ENCODE measurements at places on chromosomes 1 and 21. TPM values are rescaled to one million over a fixed set of nuclear protein-coding genes. Genes with fewer than 3 reads are reported as not detected.

RHD gene
- total RNA-seq: not detected

SLAMF9 gene
- 0.88 TPM for total RNA-seq

OR2L3 gene
- not detected for total RNA-seq

COP1 gene
- 19.9 TPM for total RNA-seq

PYHIN1 gene
- total RNA-seq: 1.2 TPM

C1QC gene
- 395 TPM for total RNA-seq

XPR1 gene
- total RNA-seq: 93.0 TPM

DISC1 gene
- 2.3 TPM for total RNA-seq

IL23R gene
- total RNA-seq: not detected

TRIM67 gene
- total RNA-seq: not detected

TNFSF4 gene
- 0.47 TPM for total RNA-seq

DNA sequence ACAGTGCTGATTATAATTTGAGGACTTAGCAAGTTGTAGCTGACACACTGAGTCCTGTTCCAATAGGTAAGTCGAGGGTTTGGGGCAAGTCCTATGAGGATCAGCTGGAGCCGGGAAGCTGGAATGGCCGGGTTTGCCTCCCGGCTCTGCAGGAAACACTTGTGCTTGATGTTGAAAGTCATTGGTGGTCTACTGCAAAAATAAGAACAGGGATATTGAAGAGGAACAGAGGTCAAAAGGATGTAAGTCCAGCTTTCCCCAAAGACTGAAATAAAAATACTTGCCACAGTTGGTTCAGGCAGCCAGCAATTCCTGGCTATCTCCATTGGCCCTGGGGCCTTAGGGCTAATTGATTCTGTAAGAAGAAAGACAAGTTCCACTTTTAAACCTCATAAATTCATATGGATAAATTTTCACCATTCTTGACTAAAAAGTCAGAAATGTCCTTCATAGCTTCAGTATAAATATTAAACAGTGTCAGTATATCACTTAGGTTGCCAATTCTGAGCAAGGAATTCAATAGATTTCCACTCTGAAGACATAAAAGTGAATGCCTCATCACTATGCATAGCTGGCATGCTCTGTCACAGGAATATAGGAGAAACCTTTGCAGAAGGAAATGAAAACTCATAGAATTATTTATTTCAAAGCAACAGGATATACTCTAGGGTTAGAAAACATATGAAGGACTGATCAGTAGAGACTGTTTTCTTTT, 165.2 kb downstream of the AK5 start:
- no peak for DNase-seq

DNA sequence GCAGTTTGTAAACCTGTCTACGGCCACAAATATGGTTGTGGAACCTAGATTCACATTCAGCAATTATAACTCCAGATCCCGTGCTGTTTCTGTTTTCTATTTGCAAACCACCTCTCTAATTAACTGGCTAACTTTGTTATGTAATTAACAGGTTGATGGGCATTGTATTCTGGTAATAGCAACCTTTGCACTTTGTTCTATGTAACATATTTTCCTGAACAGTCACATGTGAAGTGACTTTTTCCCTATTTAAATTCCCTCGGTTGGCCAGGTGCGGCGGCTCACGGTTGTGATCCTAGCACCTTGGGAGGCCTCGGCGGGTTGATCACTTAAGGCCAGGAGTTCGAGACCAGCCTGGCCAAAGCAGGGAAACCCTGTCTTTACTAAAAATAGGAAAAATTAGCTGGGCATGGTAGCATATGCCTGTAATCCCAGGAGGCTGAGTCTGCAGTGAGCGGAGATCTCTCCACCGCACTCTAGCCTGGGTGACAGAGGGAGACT, 1.4 kb downstream of the ACADM start:
- no peak for DNase-seq

DNA sequence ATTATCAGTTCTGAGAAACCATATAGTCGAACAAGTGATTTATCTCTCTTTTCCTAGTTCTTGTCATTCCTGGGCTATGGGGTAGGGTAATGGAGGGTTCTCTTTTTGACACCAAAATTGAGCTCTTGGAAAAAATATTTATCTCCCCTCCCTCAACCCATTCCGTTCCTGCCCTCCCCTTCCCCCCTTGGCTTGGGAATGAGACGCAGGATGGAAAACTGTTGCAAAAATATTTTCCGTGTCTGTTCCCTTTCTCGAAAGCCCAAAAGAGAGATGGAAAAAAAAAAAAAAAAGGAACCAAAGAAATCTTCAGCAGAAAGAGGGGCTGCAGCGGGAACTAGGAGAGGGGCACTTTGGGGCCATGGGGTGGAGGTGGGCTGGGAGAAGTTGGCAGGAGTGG, 766 bp downstream of the ATP2B4 start:
- DNase-seq: no peak

DNA sequence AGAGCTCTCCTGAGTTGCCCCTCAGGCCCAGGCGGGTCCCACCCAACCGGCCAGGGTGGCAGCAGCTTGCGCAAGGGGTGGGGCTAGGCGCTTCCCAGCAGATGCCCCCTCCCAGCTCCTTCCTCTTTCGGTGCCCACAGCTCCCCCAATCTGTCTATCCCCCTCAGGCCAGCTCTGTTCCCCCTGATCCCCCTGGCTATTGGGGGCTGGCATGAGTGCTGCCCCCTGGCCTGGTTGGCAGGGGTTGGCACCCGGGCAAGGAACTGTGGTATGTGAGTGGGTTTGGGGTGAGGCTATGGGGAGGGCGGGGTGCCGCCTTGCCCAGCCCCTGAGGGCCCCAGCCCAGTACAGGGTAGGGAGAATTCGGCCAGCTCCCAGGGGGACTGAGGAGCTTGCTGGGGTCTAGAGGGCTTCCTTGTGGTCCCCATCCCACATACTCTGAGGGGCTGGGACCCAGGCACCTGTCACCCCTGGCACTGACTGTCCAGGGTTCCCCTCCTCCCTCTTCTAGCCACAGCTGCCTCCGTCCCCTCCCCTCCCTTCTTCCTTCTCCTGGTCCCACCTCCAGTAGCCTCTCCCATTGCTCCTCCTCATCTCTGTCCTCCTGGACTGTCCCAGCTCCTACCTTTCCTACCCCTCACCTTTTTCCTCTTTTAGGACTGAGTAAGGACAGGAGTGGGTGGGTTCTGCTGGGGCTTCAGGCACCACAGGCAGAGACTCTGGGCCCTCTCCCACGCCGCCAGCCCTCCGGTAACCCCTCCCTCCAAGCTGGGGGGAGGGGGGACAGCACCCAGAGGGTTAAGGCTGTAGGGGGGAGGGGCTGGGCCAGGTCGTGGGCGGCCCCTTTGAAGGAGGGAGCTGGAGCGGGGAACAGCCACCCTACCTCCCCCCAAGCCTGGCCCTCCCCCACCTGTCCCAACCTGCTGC, 5.7 kb downstream of the ZBTB7B start:
- DNase-seq: peak; percentile 60

DNA sequence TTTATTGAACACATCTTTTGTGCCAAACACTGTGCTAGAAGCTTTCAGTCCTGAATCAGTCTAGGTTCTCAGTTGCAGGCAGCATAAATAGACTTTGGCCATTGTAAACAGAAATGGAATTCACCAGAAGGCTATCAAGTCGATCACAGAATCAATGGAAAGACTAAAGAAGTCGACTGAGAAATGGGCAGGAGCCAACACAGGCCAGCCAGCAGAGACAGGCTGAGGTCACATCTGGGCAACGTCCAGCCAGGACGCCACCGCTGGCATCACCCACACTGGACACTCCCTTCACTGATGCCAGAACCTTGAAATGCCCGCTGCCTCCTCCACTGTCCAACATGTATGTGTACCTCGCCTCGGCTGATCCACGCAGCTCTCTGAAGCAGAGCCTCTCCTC, 5.5 kb upstream of the CNTN2 start:
- DNase-seq: no peak

DNA sequence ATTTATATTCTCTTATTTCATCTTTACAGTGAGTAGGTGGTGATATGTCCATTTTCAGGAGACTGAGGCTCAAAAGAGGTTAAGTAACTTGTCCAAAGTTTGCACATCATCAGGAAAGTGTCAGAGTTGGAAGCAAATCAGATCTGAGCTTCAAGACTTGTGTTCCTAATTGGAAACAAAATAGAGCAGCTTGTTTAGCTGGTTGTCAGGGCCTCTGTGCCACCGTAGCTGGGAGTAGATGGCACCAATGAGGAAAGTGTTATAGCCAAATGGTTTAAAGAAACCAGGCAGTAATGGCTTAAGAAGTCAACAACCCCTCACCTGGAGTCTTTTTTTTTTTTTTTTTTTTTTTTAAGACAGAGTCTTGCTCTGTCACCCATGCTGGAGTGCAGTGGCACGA, 19.7 kb downstream of the AGO1 start:
- DNase-seq: no peak

DNA sequence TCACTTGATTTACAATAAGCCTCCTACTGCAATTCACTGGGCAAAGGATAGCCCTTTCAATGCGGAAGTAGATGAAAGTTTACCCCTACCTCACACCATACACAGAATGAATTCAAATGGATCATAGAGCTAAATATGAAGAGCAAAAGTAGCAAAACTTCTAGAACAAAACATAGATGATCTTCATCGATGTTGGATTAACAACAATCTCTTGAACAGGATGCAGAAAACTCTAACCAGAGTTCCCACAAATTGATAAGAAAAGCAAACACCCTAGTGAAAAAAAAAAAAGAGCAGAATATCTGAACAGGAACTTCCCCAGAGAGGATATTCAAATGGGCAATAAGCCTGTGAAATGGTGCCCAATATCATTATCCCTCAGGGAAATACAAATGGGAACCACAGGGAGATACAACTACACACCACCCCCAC, 1.9 kb upstream of the UBASH3A start:
- DNase-seq: no peak

DNA sequence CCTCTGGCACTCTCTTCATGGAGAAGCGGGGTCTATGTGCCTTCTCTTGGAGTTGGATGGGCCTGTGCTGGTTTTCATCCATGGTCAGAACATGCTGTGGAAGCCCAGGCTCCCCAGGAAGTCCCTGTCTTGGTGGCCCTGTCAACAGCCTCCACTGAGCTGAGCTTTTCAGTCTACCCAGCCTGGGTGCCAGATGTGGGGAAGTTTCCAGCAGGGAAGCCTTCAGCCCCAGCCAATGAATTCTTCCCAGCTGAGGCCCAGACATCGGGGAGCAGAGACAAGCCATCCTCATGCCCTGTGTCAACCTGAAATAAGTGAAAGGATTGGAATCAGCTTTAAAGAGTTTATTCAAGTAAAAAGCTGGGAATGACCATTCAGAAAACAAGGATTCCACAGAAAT, 75.1 kb upstream of the PGBD5 start:
- no peak for DNase-seq

DNA sequence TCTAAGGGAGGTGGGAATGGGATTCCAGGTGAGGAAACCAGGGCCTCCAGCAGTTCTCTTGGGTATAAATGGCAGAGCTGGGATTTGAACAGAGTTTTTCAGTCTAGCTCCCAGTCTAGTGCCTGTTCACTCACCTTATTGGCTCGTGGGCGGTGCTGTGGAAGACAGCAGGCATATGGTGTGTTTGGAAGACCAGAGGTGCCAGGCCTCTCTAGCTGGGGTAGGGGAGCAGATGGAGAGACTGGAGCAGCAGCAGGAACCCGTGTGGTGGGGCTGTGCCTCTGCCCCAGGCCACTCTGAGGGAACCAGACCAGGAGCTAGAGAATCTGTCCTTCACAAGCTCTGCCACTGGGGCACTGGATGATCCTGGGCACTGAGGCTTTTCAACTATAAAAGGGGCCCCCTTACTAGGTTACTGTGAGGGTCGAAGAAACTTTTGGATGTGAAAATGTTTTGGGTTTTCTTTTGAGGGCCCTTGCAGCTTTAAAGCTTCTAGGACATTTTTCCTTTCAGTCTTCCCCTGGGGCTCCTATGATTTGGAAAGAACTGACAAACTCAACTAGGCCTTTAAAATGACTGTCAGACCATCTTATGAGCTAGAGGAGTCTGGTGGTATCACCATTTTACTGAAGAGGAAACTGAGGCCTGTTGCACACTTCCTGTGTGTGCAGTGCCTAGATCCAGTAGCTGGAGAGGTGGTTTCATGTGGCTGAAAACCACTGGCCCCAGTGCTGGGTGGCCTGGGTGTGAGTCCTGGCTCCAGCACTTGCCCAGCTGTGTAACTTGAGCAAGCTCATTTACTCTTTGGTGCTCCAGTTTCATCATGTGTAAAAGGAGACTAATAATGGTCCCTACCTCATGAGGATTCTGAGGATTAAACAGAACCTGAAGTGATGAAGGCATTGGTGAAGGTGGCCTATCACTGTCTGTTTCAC, 6.1 kb downstream of the DMRTB1 start:
- DNase-seq: no peak

DNA sequence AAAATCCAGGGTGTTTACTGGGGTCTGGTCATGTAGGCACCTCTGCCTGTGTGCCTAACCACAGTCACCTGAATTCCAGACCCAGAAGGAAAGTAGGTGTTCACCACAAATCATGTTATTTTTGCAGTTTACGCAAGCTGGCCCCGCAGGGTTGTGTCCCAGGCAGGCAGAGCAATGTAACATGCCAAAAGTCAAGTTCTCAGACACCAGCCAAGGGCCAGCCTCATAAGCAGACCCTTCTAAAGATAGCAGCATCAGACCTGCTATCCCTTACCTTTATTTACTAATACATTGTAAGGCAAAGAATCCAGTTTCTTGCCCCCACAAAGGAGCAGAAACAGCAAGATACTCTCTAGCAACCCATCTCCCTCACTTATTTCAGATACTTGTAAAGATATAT, 83.0 kb downstream of the GPR161 start:
- DNase-seq: no peak

GRCh38 chr21:38500073-38500472, 1.8 kb upstream of the ERG start:
- no peak for DNase-seq

GRCh38 chr1:51636764-51637522, 20.1 kb downstream of the OSBPL9 start:
- no peak for DNase-seq

DNA sequence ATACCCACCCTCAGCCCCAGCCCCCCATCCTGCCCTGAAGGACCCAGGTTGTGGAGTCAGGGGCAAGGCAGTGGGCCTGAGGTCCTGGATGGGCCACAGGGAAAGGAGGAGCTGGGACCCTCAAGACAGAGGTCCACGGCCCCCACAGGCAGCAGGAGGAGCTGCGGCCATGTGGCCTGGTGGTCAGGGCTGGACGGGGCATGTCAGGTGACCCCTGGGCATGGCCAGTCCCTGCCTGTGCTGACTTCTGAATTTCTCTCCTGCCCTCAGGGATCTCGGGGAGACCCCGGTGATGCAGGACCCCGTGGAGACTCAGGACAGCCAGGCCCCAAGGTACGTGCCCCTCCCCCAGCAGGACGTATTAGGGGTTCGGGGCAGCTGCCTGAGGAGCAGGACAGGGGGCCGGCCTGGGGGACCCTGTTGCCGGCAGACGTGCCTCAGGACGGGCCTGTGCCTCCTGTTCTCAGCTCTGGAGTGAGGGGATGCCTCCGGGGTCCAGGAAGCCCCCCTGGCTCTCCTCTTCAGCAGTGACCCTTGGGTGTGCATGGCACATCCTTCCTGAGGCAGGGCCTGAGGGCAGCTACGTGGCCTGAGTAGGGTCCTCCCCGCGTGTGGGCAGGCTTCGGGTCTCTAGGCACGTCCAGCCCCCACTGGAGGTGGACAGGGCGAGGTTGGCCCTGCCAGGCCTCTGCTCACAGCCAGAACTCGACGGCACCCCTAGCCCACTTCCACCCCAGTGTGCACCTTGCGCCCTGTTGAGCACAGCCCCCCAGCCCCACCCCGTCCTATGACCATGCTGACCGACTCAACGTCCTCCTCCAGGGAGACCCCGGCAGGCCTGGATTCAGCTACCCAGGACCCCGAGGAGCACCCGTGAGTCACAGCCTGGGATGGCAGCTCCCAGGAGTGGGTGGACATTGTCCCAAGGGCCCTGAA, 23.6 kb downstream of the COL6A2 start:
- peak; percentile 17 for DNase-seq

Data from heart left ventricle (tissue), 16 donors.